HS-27A (cell line): ENCODE measurements at places on chromosomes 5 and 9.

- peak; percentile 68 for DNase-seq
Observed at GRCh38 chr9:16031971-16032370, 479.1 kb downstream of the CCDC171 start.

- DNase-seq, result no peak
Observed at GRCh38 chr9:115057559-115057958, 60.4 kb downstream of the TNC start.

DNA sequence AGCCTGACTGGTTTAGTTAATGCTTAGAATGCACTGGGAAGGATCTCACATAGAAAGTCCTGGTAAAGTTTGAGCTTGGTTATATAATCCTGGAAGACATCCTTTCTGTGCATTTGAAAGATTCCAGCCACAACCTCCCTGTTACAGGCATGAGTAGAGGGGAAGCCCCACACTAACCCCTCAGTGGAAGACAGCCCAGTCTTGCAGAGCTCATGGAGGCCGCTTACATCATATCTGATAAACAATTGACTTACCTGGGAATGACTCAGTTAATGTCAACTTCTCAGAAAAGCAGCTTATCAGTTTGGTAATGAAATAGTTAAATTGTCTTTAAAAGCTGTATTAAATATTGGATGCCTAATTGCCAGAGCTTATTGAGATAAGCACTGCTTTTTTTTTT, 28.1 kb upstream of the PDE8B start:
- no peak for DNase-seq

DNA sequence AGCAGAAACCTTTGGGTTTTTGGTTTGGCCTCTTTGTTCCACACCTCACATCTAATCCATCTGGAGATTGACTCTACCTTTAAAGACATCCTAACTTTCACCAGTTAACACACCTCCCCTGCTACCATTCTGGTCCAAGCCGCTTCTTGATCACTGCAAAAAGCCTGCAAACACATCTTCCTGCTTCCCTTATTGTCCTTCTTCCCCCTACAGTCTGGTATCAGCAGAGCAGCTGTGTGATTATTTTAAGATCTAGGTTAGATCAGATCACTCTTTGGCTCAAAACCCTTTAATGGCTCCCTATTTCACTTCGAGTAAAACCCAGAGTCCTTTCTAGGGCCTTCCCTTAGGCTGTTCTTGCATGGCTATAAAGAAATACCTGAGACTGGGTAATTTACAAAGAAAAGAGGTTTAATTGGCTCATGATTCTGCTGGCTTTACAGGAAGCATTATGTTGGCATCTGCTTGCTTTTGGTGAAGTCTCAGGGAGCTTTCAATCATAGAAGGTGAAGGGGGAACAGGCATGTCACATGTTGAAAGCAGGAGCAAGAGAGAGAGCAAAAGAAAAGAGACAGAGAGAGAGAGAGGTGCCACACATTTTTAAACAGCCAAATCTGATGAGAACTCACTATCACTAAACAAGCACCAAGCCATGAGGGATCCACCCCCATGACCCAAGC, 1.5 kb upstream of the TEX10 start:
- no peak for DNase-seq

GRCh38 chr9:99062549-99062948, 42.4 kb upstream of the TGFBR1 start:
- DNase-seq, result no peak

GRCh38 chr9:77899679-77900354, 131.8 kb downstream of the GNAQ start:
- DNase-seq, result peak; percentile 54

- no peak for DNase-seq
Observed at GRCh38 chr5:176734756-176735342, 75.5 kb upstream of the UNC5A start.

GRCh38 chr5:96986450-96986849, 50.6 kb downstream of the LNPEP start:
- no peak for DNase-seq

- peak; percentile 59 for DNase-seq
Observed at GRCh38 chr9:71680189-71680980, 87.9 kb downstream of the CEMIP2 start.

DNA sequence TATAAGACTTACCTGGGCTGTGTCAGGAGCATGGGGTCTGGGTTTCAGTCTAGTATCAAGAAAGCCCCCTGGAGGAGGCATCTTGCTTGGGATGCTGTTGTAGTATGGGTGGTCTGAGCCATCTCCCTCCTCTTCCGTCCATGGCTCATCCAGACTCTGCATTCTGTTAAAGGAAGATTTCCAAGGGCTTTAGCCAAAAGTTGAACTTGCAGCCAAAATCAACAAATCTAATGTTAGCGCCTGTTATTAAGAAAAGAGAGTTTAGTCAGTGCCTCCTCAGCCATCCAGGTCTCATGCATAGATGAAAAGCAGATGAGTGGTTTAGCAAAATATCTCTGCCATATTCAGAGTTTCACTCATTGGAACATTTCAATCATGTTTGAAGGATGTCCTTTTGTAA, 55.6 kb downstream of the S1PR3 start:
- DNase-seq, result no peak

DNA sequence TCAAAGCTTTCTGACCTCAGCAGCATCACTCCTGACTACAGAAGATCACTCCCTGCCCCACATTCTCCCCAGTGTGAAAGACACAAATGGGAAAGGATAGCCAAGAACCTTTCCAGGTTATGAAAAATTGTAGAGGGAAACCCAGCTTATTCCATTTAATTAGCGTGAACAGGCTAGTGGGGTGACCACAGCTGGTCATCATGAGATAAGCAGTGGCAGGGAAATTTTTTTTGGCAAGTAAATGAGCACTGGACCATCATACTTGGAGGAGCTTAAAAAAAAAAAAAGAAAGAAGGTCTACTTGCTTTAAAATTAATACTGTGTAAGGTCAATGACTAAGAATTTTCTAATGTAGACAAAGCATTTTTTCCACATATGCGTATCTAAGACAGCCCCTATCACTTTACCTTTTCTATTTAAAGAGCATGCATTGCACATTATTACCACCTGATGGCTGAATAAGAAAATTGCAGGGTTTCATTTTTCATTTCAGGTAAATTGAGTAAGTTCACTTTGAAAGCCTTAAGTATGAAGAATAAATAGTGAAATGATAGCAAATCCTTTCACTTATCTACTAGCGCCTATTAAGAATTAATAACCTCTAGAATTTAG, 123.6 kb downstream of the ELAVL2 start:
- DNase-seq, result no peak

DNA sequence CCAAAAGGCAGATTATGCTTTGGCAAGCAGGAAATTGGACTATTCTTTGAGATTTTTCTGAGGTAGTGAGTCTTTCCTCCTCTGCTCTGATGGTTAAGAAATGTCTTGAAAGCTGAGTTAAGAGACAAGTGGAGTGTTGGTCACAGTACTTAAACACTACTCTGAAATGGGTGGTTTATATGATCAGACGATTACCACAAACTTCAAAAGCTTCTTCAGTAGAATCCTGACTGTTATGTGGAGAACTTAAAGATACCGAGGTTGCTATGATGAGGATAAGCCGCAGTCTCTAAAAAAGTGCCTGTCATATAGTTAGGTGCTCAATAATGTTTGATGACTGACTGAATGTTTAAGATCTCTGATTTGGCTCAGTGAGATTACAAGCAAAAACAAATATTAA, 24.3 kb downstream of the GCNT4 start:
- DNase-seq, result no peak

- DNase-seq, result no peak
Observed at GRCh38 chr9:134709512-134710270, 68.1 kb downstream of the COL5A1 start.

DNA sequence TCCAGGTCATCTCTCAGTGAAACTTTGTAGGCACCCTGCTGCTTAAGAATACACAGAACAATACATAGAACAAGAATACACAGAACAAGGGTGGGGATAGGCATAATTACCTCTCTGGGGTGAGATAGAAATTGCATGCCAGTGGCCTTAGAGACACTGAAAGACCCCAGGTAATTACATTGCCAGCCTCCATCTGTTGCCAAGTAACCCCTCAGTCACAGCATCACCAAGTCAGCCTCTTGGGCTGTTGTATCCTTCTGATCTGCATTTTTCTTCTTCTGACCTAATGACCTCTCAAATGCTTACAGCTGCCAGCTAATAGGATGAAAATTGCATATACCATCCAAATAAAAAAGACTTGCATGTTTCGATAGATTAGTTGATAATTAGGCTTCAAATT, 167.7 kb downstream of the GRIA1 start:
- DNase-seq, result no peak

- no peak for DNase-seq
Observed at GRCh38 chr9:4143936-4144717, 155.7 kb downstream of the GLIS3 start.

- DNase-seq, result no peak
Observed at GRCh38 chr9:135669616-135670285, 6.6 kb downstream of the LCN9 start.

DNA sequence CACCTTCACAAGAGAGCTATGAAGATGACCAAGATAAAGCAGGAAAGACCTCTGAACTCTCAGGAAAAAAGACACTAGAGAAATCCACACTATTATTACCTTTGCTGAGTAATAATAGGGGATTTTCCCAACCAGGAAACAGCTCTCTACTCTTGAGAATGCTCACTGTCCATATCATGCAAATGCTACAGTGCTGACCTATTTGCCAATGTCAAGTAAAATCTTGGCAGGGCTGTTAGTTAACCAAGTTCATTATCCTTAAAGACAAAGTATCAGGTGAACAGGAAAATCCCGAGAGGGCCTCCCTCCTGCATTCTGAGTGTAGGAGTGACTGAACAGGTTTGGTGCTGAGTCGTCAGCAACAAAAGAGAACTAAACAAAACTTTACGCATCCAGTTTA, 306.6 kb downstream of the ACTL7B start:
- no peak for DNase-seq

GRCh38 chr9:125637241-125637640, 69.8 kb downstream of the MAPKAP1 start:
- no peak for DNase-seq

GRCh38 chr5:137867664-137868063, at the start of gene MYOT:
MYOT (plus strand) TSS chr5:137867860; CDS start chr5:137870652, 2,792 bp downstream.
- no peak for DNase-seq

- peak; percentile 7 for DNase-seq
Observed at GRCh38 chr5:139100825-139101224, 97.3 kb downstream of the SIL1 start.

DNA sequence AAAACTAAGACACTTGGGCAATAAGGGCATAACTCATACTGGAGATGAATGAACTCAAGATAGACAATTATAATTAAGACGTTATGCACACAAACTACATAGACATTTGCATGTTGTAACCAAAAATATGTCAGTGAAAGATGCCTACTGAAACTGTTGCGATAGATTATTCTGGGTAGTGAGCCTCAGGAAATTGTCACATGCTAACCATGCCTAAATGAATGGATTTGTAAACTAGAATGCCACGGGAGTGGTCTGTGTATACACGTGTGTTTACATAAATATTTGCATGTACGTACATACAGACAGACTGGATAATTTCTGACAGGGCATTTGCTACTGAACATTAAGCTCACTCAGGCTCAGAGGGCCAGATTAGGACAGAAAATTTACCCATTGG, 1.2 kb downstream of the NIPSNAP3B start:
- no peak for DNase-seq

DNA sequence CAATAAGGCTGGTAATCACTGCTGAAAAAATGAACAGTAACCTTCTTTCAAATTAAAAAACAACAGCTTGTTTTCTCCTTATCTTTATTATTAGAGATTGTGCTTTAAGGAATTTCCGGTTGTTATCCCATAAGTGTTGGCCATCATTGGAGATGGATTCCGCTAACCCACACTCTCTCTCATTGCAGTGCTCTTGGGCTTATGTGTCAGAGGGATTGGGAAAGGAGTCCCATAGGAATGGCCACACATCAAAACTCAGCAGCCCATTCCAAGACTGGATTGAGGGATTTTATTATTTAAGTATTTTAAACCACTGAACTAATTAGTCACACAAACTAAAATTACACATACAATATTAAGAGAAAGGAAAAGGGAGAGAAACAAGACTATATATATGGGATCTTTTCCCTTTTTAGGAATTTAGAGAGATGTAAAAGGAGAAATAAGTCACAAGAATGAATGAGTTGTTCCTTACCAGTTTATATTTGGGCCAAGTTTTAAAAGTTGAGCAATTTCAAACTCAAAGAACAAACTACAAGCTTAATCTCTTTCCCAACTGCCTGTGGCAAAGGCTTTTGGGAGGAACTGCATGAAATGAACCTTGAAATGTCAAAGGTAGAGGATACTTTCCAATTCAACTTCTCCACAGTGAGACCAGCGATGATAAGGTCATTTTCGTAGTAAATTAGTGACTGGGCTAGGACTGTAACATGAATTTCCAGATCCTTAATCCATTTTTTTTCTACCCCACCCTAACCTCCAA, 2.4 kb downstream of the SPINK6 start:
- no peak for DNase-seq

GRCh38 chr5:138240650-138241385, 27.7 kb upstream of the CDC23 start:
- no peak for DNase-seq

DNA sequence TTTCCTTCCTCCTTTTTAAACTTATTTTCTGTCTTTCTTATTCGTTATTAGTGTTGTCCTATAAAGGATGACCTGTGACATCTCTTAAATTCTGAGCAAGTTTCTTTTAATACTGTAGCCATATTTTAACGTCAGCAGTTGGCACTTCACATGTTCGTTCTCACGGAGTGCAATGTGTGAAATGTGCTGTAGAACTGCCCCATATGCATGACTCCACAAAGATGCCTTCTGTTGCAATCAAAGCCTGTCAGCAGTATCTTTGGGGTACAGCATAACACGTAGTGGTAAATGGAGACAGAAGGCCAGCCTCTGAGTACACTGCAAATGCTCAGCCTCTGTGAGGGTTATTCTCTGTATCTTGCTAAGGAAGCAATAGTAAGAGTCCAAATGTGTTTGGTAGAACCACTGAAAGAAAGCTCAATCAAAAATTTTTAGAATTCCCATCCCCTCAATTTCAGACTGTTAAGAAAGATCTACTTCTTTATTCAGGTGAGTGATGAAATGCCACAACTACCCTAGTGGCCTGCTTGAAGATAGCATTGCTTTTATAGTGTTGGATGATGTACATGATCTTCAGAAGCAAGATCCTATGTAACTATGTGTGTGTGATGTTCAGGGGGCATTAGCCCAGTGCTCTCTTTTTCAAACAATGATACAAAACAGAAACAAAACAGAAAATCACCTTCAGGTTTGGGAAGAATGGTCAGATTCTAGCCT, 277.7 kb downstream of the TMEM167A start:
- no peak for DNase-seq

DNA sequence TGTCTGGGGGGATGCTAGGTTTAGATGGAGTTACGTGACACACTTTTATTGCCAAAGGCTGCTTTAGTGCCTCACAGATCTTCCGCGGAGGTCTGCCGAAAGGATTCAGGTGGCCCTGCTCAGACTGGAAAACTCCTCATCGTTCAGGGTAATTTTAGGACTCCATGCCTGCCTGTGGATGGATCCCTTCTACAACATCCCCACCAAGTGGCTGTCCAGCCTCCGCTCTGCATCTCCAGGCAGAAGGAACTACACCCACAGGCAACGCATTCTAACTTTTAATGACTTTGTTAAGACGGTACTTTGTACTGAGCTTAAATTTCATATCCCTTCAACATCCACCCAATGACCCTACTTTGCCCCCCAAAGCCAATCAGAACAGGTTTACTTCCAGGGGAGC, 29.4 kb downstream of the ATPSCKMT start:
- no peak for DNase-seq
